ENCODE measurements at places on chromosomes 7 and 10.

- DNase-seq, result no peak
Observed at GRCh38 chr7:4831723-4832495, 29.9 kb downstream of the PAPOLB start.

- DNase-seq, result no peak
Observed at GRCh38 chr10:17923728-17924127, 28.0 kb upstream of the SLC39A12 start.

- peak; percentile 30 for DNase-seq
Observed at GRCh38 chr7:74656441-74656836, 1.1 kb upstream of the GTF2I start.

DNA sequence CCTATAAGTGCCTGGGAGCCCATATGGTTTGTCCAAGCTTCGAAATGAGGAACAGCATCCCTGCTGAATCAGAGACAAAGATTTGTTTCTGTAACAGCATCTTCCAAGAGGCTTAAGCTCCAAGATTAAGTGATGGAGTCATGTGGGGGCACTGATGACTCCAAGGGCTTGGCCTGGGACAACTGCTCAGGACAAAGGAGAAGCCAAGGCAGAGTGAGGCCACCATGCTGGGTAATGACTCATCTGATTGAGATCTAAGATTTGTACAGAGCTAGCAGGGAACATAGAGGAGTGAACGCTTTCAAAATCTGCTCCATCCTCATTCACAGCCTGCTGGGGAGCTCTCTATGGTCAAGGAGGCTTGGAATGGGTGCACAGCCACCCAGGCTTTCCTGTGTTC is 49.3 kb downstream of the C10orf120 start:
- no peak for DNase-seq

- DNase-seq, result no peak
Observed at GRCh38 chr7:21960922-21961321, 15.2 kb upstream of the CDCA7L start.

Measured in stimulated activated CD8-positive, alpha-beta memory T cell treated with anti-CD3 and anti-CD28 coated beads, Interleukin-7, amount 100 ng/mL, for 1 hour (primary cell).